ENCODE measurements at places on chromosomes 7 and 10.

- no peak for DNase-seq
These were observed 67.8 kb downstream of the EGFR start for GRCh38 chr7:55086413-55087201.

DNA sequence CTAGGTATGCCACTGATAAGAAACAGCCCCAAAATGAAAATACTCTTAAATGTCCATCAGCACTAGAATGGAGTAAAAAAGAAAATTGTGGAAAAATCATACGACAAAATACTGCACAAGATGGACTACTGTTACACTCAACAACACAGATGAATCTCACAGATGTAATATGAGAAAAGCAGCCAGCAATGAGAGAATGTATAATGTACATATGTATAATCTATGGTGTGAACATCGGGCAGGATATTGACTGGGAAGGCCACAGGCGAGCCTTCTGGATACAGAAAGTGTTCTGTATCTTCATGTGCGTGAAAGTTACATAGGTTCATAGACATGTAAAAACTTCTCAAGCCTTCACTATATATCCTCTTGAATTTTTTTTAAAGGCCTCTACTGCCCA is 212.6 kb downstream of the PARD3 start:
- DNase-seq = no peak

GRCh38 chr10:99926925-99927720 is 82.6 kb downstream of the DNMBP start:
- no peak for DNase-seq

GRCh38 chr7:30921540-30922401 is 10.1 kb downstream of the AQP1 start:
- DNase-seq = peak; percentile 55

DNA sequence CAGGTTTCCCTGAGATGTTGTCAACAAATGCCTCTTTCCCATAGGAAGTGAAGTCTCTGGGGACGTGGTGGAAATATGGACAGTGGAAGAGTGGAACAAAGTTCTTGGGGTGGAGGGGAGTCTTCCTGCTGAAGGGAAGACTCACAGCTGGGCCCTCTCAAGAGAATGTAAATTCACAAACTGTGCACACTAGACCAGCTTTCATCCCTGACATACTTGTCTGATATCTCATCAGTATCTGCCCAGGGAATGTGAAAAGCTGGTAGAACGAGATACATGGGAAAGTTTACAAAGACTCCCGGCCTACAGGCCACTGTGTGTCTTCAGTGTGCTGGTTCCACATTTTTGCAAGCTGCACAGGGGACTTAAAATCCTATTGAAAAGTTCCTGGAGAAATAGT is 16.7 kb upstream of the CCDC3 start:
- no peak for DNase-seq

- DNase-seq = no peak
These were observed 79.2 kb downstream of the EPDR1 start for GRCh38 chr7:37999673-38000072.

GRCh38 chr7:4461531-4461930 is 220.6 kb upstream of the FOXK1 start:
- DNase-seq = no peak

DNA sequence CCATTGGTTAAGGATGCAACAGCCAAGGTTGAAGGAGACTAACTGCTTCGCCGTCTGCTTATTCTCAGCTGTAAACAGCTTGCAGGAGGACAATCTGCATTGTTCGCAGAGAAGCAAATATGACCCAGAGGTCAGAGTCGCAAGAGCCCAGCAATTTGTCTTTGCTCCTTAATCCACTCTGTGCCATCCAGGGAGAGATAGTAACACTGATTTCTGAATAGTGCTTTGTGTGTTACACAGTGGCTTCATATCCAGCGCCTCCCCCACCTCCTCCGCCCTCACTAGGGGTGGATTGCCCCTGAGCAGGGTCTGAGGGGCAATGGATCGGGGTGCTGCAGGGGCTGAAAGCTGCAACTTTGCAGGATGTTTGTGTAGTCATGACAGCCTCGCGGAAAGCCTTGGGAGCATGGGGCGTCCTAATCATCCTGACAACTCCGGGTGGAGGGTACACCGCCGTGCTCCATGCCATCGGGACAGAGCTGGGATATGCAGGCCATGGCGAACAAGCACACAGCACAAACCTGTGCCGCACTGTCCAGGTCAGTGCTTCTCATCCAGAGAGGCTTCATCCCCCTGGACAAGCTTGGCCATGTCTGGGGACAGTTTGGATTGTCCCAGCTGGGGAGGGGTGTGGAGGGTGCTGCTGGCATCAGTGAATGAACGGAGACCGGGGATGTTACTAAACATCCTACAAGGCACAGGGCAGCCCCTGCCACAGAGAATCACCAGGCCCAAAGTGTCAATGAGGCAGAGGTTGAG is 103.1 kb upstream of the INSIG1 start:
- DNase-seq = peak; percentile 31

DNA sequence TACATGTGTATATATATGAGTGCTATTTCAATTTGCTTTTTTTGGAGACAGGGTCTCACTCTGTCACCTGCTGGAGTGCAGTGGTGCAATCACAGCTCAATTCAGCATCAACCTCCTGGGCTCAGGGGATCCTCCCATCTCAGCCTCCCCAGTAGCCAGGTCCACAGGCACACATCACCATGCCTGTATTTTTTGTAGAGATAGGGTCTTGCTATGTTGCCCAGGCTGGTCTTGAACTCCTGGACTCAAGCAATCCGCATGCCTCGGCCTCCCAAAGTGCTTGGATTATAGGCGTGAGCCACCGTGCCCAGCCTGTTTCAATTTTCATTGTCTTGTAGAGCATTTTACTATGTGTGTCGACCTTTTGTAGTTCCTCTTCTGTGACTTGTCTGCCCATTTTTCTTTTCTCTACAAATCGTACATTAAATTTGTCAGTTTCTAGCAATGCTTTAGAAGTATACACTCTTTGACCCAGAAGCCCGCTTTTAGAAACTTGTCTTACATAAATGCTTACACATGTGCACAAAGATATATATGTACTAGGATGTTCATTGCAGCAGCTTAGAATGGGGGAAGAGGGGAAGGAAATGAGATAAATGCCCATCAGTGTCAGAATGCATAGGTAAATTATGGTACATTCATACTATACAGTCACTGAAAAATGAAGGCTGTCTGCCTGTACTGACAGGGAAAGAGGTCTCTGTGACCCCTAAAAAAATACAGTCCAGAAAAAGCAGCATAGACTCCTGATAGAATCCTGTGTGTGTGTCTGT is 12.2 kb upstream of the RFC2 start:
- no peak for DNase-seq

DNA sequence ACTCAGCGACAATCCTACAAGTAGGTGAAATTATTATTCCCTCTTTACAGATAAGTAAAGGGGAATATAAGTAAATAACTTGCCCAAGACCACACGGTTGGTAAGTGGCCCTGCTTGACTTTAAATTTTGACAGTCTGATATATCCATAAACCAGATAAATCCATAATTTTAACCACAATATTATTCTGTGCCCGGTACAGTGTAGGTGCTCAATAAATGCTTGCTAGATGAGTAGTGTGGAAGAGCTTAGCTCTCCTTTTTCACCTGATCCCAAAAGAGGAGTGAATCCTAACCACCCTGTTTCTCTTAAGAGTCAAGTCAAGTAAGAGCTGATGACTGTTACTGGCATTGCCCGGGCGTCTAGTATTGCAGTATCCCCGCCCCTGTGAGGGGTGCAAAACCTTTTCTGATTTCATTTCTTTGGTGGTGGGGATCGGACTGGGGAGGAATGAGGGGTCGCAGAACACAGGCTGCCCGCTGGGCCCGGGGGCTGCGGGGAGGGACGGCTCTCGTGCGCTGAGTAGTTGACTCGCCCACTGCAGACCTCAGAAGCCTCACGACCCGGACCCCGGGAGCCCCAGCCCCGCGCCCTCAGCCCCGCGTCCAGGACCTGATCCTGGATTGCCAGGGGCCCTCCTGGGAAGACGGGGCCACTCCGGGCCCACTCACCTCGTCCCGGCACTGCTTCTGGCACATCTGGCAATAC is 490 bp downstream of the KIN start:
- no peak for DNase-seq

DNA sequence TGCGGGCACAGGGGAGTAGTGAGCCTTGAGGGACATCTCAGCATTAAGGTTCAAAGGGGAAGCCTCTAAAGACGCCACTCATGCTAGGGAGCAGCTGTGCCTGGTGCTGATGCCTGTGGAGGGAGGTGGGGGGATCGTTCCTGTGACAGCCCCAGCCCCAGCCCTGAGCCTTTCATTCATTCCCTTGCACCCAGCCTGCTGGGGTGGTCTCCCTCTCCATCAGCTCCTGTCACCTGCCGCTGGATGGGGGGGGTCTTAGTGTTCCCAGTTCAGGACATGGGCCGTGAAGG is 11.6 kb downstream of the ZNF316 start:
- no peak for DNase-seq

DNA sequence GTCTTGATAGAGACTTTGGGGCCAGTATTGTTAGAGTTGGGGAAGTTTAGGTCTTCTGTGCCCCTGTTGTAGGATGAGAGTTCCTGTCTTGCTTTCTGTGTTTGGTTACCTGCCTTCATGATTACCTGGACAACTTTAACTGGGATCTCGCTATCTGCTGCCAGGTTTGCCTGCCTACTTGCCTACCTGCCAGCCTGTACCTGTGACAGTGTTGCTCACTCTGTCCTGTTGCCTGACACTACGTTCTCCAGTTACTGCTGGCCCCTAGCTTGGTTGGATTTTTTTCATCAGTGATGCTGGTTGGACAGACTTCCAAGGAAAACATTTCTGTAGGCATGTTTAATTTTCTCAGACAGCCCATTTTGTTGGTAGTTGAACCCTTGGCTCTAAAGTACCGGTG is 48.4 kb downstream of the PPP1R9A start:
- DNase-seq = no peak

- DNase-seq = no peak
These were observed 715.1 kb downstream of the GRID1 start for GRCh38 chr10:85651497-85651882.

GRCh38 chr7:66315192-66315591 is 110.1 kb downstream of the TPST1 start:
- DNase-seq = no peak

- no peak for DNase-seq
These were observed 35.2 kb upstream of the FZD1 start for GRCh38 chr7:91228927-91229558.

- DNase-seq = no peak
These were observed 183.2 kb downstream of the PRPF18 start for GRCh38 chr10:13769946-13770345.

GRCh38 chr7:95472581-95473161 is 13.1 kb upstream of the ASB4 start:
- no peak for DNase-seq

- DNase-seq = no peak
These were observed 263.4 kb downstream of the BICC1 start for GRCh38 chr10:58775960-58776567.

GRCh38 chr7:98157761-98158160 is 51.1 kb downstream of the LMTK2 start:
- no peak for DNase-seq

DNA sequence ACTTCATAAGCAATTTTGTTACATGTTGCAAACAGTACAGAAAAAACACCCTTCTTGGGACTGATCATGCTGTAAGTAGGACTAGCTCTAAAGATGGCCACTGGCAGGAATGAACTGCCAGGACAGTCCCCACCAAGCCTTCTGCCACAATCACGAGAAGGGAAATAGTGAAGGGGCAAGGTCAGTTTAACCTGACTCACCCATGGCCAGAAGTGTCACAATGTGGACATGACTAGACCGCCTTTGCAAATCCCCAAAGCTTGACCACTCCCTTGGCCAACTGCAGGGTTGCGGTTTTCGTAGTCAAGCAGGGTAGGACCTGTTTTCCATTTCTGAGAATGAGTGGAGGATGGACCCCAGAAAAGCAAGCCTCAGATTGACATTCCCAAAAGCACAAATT is 19.4 kb upstream of the FRAT2 start:
- DNase-seq = no peak

GRCh38 chr7:73966941-73967831 is 60.8 kb upstream of the ELN start:
- DNase-seq = no peak

DNA sequence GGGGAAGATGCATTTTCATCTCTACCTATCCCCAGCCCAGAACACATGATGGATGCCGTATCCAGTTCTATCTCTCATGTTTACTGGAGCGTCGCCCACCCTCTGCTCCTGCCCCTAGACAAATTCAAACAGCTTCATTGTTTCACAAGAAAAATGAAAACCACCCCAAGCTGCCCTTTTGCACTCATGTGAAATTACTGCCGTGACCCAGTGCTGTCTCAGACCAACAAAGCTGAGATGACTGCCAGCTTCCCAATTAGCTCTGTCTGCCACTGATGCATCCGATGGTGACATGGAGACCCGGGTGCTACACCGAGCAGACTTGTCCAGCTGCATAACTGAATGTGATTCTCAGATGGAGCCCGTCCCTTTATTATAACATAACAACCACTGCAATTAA is 67.7 kb downstream of the FOXI2 start:
- DNase-seq = no peak

- no peak for DNase-seq
These were observed 10.0 kb downstream of the CYP3A5 start for GRCh38 chr7:99669782-99670181.

- DNase-seq = peak; percentile 34
These were observed 608.9 kb downstream of the PTPRN2 start for GRCh38 chr7:157978766-157979165.

DNA sequence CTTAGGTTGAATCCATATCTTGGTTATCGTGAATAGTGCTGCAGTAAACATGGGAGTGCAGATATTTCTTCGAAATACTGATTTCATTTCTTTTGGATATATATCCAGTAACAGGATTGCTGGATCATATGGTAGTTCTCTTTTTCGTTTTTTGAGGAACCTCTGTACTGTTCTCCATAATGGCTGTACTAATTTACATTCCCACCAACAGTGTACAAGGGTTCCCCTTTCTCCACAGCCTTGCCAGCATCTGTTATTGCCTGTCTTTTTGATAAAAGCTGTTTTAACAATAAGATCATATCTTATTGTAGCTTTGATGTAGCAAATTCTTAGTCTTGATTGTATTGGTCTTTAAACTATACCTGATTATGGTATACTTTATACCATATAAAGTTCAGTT is 45.3 kb downstream of the ZNRF2 start:
- no peak for DNase-seq

GRCh38 chr7:135970682-135971365 is 6.3 kb downstream of the MTPN start:
- no peak for DNase-seq

DNA sequence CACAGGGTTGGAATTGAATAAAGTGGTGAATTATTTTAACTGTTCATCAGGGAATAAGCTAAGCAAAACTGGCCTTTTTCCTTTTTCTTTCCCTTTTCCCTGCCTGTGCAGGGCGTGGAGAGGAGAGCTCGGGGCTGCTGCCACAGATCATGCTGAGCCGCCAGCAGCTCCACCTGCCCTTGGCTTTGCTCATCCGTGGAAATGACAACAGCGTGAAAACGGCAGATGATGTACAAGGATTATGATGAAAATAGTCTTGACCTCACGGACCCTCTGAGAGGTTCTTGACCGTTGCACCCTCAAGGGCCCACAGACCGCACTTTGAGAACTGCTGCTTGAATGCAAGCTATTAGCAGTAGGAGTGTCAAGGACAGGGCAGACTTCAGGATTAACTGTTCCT is 10.6 kb downstream of the PPP2R2D start:
- DNase-seq = no peak

- peak; percentile 97 for DNase-seq
These were observed at the start of gene CEP55 for GRCh38 chr10:93496322-93497041. Gene CEP55 (plus strand): TSS chr10:93496612. CDS start chr10:93500052, 3,440 bp downstream.
